ENCODE measurements at places on chromosomes 2 and 18.

- peak; percentile 93 for DNase-seq
Measured at GRCh38 chr2:218806346-218806978, 24.5 kb downstream of the CYP27A1 start.

DNA sequence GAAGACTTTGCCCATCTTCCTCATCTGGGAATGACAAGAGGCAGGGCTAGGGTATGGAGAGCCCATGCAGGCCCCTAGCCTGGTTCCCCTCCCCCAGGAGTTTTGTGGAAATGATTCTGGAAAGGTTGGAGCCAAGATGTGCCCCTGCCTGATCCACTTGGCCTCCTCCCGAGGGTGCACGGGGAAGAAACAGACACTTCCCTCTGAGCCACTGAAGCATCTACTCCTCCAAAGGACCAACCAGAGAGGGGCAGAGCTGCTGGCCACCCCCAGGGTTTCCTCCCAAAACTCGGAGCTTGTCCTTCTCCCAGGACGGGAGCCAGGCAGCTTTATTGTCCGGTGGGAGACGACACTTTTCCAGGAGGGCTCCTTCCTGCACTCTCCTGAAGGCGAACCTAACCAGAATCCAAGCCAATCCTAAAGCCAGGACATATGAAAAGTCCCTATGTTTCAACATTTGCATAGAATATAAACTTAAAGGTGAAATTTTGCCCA, 149.2 kb upstream of the COPS8 start:
- DNase-seq = no peak

DNA sequence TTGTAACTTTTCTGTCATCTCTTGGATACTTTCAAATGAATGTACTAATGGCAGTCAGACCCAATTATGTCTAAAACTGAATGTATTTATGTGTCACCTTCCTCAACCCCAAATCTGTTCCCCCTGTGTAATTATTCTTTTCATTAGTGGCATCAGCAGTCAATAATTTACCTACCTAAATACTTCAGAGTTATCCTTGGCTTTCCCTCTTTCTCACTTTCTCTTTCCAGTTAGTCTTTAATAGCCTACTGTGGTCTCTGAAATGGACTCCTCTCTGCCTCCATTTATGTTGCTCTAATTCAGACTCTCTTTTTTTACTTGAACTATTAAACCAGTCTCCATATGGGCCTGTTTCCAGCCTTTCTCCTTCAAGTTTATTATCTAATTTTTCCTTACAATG, 21.0 kb downstream of the C18orf63 start:
- DNase-seq = peak; percentile 5

DNA sequence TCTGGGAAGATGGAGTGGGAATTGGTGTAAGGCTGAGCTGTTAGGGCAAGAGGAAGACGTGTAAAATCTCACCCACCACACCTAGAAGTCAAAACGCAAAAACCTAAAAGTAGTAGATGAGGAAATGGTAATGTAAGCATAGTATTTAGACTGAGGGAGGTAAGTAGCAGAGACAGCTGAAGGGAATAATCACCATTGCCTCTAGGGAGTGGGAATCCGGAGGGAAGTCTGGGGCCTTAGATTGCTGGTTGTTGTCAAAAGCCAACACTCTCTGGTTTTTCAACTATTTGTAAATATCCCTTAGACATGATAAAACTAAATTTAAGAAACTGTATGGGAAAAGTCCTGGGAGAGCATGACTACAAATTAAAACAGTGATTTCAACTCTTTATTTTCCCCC, 28.7 kb upstream of the MYCN start:
- no peak for DNase-seq

- peak; percentile 65 for DNase-seq
Measured at GRCh38 chr2:12176623-12177454, 430.4 kb downstream of the LPIN1 start.

DNA sequence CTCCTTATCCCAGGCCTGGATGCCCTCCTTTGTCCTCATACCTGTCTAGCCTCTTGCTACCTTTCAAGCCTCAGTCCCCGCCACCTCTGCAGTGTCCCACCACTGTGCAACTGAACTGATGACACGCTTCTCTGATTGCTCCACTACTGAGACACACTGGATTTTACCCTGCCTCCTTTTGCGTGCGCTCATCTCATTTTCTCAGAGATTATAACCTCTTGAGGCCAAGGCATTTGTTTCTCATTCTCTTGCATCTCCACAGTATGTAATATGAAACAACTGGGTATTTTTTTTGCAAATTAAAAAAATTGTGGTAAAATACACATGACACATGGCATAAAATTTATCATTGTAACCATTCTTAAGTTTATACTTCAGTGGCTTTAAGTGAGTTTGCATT, 95.4 kb downstream of the PRKCE start:
- no peak for DNase-seq

DNA sequence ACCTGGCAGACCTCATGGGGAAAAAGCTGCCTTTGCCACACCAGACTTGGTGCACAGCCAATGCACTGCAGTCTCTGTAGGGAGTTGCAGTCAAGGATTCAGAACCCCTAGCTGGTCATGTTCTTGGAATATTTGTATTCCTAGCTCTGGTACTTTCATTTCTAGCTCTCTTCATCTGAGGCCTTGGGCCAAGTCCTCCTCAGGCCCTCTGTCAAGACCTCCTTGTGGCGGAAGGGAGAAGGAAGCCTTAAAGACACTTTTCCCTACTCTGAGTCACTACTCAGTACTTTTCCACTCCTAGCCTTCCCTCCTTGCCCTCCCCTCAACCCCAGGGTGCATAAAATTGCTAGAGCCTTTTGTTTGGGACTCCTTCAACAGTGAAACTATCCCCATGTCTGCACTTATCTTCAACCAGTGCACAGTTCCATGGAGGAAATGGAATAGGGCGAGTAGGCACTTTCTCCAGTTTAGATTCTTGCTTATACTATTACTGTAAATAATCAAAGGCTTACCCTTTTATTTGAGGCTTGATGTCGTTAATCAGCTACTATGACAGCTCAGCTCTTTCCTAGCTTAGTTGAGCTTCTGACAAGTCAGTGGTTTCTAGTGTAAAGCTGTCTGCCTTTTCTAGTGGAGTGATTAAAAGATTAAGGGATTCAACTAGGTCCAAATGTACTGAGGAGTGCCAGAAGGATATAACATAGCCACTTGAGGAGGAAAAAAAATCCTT, 15.8 kb downstream of the M1AP start:
- DNase-seq = peak; percentile 23

DNA sequence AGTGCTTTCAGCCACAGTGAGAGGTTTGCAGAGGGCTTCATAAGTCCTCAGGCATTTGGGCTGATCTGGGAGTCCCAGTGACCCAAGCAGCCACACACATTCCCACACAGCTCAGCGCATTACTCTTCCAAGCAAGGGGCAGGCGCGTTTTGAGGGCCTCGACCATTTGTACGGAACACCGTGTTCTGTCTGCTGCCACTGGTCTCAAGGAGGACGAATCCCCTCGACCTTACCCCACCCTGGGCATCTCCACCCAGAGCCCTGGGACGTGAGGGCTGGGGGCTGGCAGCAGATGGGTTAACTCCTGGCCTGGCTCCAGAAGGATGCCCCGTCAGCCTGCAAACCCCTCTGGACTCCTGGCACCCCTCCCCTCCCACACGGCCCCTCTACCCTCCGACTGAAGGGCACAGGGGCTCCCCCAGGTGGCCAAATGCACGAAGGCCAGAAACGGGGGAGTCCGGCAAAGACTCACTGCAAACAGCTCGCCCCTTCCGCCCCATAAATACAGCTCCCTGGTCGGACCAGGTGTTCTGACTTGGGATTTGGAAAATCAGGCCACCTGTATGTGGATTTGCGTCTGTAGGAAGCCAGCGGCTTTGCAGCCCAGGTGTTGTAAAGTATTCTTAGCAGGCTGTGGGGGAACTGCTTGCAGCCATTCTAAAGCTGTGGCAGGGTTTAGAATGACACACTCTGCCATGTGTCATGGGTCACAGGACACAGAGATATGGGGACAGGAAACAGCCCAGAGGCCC, 33.6 kb upstream of the PTMA start:
- DNase-seq = peak; percentile 78

DNA sequence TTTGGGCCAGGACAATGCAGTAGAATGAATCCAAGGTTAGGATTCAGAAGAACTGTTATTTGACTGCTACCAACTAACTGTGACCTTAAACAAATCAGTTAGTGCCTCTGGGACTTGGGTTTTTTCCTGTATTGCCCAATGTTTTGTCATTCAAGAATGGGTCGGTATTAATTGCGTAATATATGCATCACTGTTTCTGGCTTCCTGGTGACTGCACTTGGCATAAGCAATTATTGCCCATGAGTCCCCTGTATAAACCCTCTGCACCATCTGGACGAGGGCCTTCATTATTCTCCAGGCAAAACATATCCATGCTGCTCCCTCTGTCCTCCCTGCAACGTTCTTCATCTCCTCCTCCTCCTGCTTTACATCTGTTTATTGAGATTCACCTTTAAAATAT, 255.8 kb upstream of the LRRTM1 start:
- peak; percentile 2 for DNase-seq

DNA sequence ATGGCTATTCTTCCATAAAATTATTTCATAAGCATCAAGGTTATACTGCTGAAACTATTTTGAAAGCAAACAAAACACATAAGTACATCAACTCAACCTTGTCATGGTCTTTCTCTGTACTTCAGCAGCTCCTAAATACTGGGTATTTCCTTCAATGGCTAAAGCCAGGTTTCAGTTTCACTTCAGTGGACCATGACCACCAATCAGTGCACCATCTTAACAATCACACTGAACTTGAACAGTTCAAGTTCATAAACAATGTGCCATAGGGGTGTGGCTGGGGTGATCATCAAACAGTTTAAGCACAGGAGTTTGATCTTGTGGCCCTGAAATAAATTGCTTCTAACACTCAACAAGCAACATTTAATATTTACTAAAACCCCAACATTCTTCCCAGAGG, 124.1 kb upstream of the FIGN start:
- DNase-seq = peak; percentile 54

GRCh38 chr2:218872645-218873358, 7.8 kb upstream of the WNT10A start:
- DNase-seq = no peak

GRCh38 chr18:77749089-77749488, 499.4 kb downstream of the GALR1 start:
- no peak for DNase-seq

- DNase-seq = no peak
Measured at GRCh38 chr2:26620031-26620605, 21.0 kb downstream of the CIB4 start.
